ENCODE measurements at places on chromosomes 2 and 18. TPM values are rescaled to one million over a fixed set of nuclear protein-coding genes. Genes with fewer than 3 reads are reported as not detected.

Gene CCDC102B
- 64.7 TPM for total RNA-seq

Gene MC2R
- total RNA-seq = not detected

Gene NPHP1
- total RNA-seq = 3.9 TPM

Gene ANKRD23
- 1.7 TPM for total RNA-seq

Gene LHCGR
- not detected for total RNA-seq

Gene FAM237A
- not detected for total RNA-seq

Gene GPD2
- 59.2 TPM for total RNA-seq

Gene CCL20
- not detected for total RNA-seq

Gene SLC4A5
- 0.30 TPM for total RNA-seq

Gene THAP4
- total RNA-seq = 29.3 TPM

Gene POTEC
- under 0.01 TPM for total RNA-seq

Gene ERBB4
- 2.6 TPM for total RNA-seq

Gene MOB1A
- total RNA-seq = 76.4 TPM

Gene NR4A2
- 0.40 TPM for total RNA-seq

Gene CNOT11
- 18.3 TPM for total RNA-seq

Gene SIX3
- total RNA-seq = not detected

Gene FNDC4
- 52.9 TPM for total RNA-seq

Gene NTSR2
- not detected for total RNA-seq

Gene POTEE
- total RNA-seq = not detected

Gene ASXL2
- total RNA-seq = 19.4 TPM

Gene FBXO36
- total RNA-seq = 2.9 TPM

Gene IL1F10
- not detected for total RNA-seq

Gene GAREM1
- 3.5 TPM for total RNA-seq

Gene EDAR
- total RNA-seq = not detected

Gene TGOLN2
- 201 TPM for total RNA-seq

Gene ABCG5
- total RNA-seq = not detected

Gene SNORC
- 1.6 TPM for total RNA-seq

Gene SGPP2
- total RNA-seq = not detected

Gene UGT1A3
- total RNA-seq = not detected

Gene LINC00305
- not detected for total RNA-seq

Gene OTX1
- total RNA-seq = not detected

Gene OTOS
- not detected for total RNA-seq

Gene SERPINB7
- 0.07 TPM for total RNA-seq

Gene SETBP1
- total RNA-seq = 3.3 TPM

Gene GALNT5
- 146 TPM for total RNA-seq

Gene SULT1C4
- total RNA-seq = 0.17 TPM

Gene CEP192
- total RNA-seq = 26.2 TPM

Gene LRATD1
- total RNA-seq = 0.07 TPM

Gene NT5DC4
- 0.33 TPM for total RNA-seq

Gene HOXD10
- not detected for total RNA-seq

Gene TLX2
- not detected for total RNA-seq

Gene UGT1A8
- total RNA-seq = not detected

Gene SLC30A3
- total RNA-seq = 0.03 TPM

Gene CFAP65
- 0.03 TPM for total RNA-seq

Measured in smooth muscle cell of the pulmonary artery (primary cell).